ENCODE measurements at places on chromosomes 5 and 9. TPM values are rescaled to one million over a fixed set of nuclear protein-coding genes. Genes with fewer than 3 reads are reported as not detected.

The EPB41L4A gene
- total RNA-seq: 2.7 TPM

The FAM151B gene
- 4.9 TPM for total RNA-seq

The ADAMTSL1 gene
- total RNA-seq: 1.5 TPM

The BASP1 gene
- 212 TPM for total RNA-seq

The PLAC8L1 gene
- total RNA-seq: 1.4 TPM

The SLC25A2 gene
- total RNA-seq: 0.81 TPM

The GLE1 gene
- total RNA-seq: 17.4 TPM

Measured in osteocyte (in vitro differentiated cells).